ENCODE measurements at places on chromosomes 4 and X.

DNA sequence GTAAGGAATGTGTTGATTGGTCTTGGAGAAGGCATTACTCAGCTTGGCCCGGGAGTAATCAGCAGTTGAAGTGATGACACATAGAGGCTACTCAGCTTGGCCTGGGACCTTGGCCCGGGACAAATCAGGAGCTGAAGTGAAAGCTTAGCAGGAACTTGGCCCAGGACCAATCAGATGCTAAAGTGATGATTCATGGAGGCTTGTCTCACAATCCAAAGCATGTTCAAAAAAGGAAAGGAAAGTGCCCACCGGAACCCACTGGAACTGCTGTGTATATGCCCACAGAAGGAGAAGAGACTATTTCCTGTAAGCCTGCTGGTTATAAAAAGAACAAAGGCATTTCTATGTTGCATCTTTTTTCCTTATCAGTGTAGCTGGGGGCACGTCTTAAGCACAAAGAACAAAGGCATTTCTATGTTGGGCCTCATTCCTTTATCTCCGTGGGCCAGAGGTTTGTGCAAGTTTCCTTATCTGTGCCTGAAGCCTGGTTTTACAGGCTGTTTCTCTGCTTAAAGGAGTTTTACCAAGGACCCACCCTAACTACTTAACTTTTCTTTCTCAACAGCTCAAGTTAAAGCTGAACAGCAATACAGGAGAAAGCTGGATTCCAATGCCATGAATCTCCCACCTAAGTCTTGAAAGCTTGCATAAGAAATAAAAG lies 1176.7 kb downstream of the NLGN4X start:
- no peak for DNase-seq

- no peak for DNase-seq
Measured at GRCh38 chr4:113243312-113243711, 193.9 kb downstream of the ANK2 start.

DNA sequence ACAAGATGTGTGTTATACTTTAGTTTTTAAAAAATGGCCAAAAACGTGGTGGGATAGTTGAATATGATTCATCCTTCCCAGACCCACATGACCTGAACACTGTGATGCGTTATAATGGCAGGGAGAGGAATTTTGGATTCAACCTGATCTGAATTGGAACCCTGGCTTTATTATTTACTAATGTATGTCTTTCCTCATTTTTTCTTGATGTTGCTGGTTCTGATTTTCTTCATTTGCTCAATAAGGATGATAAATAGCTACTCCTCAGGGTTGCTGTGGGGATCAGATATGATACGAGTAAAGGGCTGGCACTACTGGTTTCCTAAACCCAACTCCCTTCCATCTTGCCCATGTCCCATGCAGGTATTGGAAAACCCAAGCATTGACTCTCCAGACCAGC lies 24.2 kb upstream of the ACSL1 start:
- no peak for DNase-seq

DNA sequence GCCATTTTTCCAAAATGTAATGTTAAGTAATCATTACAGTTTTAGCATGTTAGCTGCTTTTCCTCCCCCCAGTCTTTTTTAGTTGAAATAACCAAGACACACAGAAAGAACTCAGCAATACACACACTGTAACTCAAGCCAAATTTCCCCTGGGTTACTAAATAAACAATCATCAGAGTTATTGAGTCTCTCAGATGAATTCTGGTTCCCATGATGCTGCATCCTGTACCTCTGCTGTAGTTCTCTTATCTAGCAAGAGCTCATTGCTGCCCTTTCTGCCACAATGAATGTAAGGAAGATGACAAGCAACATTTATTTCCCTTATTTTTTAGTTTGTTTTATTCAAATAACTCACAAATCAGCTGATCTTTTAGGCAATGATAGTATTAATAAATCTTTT lies 185.1 kb downstream of the ARHGAP6 start:
- no peak for DNase-seq

DNA sequence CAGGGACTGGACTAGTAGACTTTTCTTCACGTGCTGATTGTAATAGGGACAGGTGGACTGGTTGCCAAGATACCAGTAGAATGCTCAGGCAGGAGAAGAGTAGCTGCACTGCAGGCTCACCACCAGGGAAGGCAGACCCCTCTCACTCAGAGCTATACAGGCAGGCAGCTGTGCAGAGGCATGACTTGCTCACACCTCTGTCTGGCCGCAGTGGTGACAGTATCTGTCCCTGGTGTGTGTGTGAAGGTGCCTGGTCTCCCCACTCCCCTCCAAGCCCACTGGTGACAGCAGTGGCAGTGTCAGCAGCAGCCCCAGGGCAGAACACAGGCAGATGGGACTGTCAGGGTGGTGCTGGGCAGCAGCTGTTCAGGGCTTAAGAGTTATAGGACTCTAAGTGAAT lies 140.7 kb downstream of the RPS6KA6 start:
- no peak for DNase-seq

GRCh38 chr4:77635876-77636275 lies 30.3 kb downstream of the CXCL13 start:
- DNase-seq = no peak

DNA sequence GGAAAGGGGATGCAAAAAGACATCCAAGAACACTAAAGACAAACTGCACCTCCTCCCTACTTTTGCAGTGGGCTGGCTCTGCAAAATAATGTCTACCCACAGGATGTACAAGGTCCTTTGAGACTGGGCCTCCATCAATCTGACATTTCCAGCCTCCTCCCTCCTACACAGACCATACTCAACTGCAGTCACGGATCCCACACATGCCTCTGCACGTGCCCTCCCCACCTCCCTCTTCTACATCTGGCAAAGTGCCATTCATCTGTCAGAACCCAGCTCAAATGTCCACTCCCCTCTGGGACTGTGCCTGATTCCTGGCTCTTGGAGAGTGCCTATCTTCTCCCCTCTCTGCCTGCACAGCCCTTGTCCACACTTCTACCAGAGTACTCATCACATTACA lies 50.3 kb downstream of the CHRDL1 start:
- DNase-seq = no peak

DNA sequence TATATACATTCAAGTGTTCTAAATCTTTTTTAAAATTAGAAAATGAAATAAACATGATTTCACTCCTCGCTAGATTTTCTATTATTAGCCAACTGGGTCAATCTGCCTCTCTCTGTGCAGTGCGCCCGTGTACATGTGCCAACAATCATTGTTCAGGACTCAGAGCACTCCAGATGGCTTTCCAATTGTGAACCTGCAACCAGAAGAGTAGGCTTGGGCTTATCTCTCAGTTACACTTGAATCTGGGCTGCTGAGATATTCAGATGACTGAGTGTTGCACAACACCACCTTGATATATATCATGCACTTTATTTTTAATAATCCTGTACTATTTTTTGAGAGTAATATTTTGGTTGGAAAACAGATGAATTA lies 184.0 kb upstream of the FSTL5 start:
- no peak for DNase-seq

- peak; percentile 15 for DNase-seq
Measured at GRCh38 chrX:119391279-119391678, 7.9 kb upstream of the SLC25A43 start.

GRCh38 chr4:87055311-87055710 lies 120.5 kb downstream of the AFF1 start:
- no peak for DNase-seq

DNA sequence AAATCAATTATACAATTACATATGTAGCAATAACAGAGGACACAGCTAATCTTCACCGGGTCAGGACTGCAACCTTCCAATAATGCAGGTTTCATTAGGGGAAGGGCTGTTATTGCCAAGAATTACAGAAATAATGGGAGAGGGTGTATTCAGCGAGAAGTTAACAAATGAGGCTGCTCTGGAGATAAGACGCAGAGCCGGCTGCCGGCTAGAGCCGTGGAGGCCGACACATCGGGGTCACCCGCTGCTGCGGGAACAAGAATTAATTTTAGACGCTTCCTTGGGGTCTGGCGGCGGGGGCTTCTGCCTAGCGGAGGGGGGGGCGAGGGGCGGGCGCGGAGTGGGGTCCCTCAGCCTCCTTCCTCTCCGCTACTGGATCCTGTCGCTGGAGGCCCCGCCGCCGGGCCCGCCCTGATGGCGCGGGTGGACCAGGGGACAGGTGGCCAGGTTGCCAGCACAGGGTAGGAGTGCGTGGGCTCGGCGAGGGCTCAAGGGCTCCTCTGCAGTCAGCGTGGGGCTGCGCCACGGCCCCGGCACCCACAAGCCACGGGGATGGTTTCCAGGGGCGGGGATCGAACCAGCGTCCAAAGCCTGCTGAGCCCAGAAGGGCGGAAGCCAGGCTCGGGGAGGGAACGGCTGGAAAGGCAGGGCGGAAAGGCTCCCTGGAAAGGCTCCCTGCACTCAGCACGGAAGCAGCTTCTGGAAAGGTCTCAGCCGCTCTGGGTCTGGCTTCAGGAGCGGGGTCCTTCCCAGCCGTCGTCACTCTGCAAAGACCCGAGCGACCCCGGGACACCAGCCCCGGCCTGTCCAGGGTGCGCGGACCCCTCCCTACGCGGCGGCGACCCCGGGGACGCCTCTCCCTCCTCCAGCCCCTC lies 113.8 kb upstream of the NKX1-1 start:
- no peak for DNase-seq

DNA sequence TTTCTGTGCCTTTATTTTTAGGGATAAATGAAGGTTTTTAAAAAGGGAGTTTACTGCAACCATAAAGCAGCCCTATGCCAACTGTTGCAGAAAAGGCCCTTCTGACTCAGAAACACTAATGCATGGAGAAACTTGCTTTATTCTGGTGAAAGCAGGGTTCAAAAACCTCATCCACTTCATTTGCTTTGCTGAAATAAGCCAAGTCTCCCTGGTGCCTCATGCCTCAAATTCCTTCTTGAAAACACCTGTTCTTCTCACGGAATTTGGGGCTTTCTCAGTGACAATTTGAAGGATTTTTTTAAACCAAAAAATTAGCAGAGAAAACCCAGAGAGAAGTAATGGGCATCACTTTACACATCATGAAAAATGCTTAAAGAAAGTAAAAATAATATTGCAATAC lies 349.0 kb downstream of the PCDH7 start:
- DNase-seq = no peak

DNA sequence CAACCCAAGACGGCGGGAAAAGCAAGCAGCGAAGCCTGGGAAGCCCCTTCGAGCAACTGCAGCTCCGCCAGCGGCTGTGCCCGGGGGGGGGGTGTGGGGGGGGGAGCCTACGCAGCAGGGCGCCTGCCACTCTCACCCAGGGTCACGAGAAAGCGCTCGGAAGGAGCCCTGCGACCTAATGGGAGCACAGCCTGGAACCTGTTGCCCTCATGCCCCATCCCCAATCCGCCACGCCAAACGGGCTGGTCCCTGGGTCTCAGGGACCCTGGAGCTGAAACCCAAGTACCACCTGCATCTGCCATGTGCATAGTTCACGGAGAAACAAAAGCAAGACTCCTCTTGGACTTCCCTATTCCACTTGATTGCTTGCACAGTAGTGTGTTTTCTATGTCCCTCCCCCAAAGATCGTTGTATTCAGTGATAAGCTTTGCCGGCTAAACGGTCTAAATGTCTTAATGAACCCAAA lies 359 bp upstream of the GAB3 start:
- DNase-seq = no peak

DNA sequence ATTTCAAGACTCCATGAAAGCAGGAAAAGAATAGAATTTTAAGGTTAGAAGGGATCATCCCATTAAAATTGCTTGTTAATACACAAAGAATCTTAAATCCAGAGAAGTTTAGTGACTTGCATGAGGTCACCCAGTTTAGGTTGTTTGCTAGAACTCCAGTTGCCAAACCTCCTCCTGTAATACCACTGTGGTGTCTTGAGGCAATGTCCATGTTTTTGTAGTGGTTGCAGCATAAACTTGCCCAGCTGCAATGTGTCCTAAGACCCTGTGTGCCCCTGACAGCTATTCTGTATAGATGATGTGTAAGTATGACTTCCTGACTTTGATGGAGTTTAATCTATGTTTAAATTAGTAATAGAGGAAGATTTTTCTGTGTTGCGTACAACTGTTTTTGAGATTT lies 6.3 kb downstream of the SFRP2 start:
- DNase-seq = no peak

- DNase-seq = no peak
Measured at GRCh38 chr4:80767944-80768343, 262.6 kb upstream of the BMP3 start.

GRCh38 chr4:53956053-53956452 lies 108.4 kb downstream of the CHIC2 start:
- no peak for DNase-seq

- DNase-seq = no peak
Measured at GRCh38 chr4:151207186-151207585, 69.8 kb upstream of the PRSS48 start.

GRCh38 chrX:69234624-69235023 lies 69.4 kb upstream of the PJA1 start:
- DNase-seq = peak; percentile 8

DNA sequence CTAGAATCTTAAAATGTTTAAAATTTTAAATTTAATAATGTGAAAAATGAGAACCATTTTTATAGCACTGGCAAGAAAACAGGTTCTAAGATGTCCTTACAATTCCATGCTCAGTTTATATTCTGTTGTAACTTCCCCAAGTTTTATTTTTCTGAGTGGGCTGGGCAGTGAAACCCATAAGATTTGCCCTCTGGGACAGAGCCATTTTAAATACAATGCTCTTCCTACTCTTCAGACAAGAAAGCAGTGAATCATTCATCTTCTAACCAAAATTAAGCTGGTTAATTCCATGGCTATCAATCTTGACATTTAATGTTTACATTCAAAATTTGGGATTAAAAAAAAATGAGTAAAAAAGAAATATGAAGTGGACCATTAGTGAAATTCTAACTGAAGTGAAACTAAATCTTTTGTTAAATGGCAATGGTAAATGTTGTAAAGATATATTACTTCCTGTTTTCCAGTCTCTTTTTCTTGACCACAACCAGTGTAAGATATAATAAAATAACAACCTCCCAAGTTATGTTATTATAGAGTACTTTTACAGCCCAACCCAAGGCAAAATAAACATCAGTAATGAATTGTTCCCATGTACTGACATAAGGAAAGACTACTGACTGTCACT lies 37.2 kb upstream of the PTPN13 start:
- no peak for DNase-seq

DNA sequence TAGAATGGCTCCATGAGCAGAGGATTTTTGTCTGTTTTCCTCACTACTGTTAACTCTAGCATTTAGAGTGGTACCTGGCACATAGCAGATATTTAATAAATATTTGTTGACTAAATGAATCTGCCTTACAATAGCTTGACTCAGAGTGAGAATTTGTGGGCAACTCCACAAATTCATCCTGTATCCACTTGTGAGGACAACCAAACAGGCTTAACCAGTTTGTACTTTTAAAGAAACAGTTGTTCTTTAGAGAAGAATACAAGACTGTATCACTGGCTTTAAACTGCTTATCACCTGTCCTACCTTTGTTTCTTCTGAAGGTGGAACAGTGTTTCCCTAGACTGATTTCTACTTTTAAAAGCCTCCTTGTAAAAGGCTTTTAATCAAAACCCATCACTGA lies 141.3 kb upstream of the SH3RF1 start:
- peak; percentile 39 for DNase-seq

- DNase-seq = peak; percentile 63
Measured at GRCh38 chrX:79366873-79367749, at the start of gene ITM2A. Gene ITM2A, minus strand, starts transcription at chrX:79367334. Its CDS starts 119 bp downstream, at chrX:79367215.

DNA sequence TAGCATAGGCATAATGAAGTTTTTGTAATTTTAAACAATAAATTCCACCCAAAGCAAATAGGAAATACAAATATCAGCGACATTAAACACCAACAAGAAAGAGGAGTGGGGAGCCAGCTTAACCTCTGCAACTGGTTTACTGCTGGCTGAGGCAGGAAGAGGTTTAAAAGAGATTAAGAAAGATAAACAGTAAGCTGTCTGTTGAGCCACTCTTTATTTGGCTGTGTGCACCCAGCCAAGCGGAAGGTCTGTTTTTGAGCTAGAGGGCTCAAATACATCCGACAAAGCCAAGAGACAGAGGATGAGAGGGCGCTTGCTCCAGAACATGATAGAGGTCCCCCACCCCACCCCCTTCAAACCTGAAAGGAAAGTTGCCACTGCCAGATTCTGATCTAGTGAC lies 191.4 kb downstream of the MGST2 start:
- no peak for DNase-seq

All from GM12865 (cell line).